ENCODE measurements at places on chromosomes 13 and 19. TPM values are rescaled to one million over a fixed set of nuclear protein-coding genes. Genes with fewer than 3 reads are reported as not detected.

- DNase-seq: no peak
Observed at GRCh38 chr13:108917581-108917980, 288.2 kb downstream of the MYO16 start.

DNA sequence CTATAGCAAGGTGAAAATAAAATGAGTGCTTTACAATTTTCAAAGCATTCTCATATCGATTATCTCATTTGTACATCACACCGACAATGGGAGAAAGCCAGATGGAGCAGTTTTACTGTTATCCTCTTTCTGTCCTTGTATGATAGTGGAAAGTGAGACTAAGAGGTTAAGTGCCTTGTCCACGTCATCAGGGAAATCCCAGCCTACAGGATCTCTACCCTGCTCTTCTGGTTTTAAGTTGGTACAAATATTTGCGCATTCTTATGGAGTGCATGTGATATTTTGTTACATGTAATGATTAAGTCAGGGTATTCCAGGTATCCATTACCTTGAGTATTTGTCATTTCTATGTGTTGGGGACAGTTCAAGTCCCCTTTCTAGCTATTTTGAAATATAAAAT, 12.4 kb upstream of the ENOX1 start:
- DNase-seq: no peak

DNA sequence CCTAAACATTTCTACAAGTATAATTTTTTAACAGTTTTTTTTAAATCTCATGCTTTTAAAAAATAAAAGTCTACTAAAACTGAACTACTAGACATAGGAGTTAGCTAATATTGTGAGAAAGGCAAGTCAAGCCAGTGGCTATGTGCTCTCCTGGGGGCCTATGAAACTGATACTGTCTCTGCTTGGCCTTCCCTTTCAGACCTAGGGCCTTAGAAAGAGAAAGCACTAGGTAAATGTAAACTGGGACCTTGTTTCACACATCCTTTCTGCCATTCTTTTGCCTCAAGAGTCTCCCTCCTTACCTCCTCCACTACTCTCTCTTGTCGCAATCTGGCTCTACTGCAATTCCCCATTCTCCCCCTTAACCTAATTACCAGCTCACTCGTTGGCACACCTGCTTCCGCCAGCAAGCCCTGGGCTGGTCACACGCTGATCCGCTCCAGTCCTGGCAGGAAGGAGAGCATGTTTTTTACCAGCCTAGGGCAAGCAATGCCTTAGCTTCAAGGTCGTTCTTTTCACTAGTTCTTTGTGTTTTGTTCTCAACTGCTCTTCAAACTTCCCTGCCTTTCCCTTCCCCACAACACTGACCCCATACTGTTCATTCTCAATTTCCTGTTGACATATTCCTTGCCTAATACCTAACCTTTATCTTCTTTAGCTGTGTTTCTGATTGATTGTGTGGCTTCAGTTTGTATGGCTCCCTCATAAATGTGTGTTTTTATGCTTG, 23.1 kb downstream of the TBC1D4 start:
- no peak for DNase-seq

DNA sequence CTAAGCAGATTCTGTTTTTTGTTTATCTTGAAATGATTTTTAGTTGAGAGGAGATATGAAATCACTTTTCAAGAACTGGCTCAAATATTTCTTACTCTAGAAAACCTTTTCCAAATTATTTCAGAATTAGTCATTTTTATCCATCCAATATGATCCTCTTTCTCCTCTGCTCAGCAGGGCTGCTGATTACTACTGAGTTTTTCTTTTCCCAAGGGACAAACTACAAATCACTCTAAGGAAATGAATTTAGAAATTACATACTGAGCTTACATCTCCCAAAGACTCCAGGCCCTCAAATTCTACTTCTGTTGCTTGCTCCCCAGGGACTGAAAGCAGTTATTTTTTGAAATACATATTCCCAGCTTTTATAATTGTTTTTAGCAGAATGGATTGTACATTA, 87.4 kb upstream of the UFM1 start:
- DNase-seq: no peak

- DNase-seq: no peak
Observed at GRCh38 chr19:46391296-46392251, 21.8 kb downstream of the CCDC8 start.

DNA sequence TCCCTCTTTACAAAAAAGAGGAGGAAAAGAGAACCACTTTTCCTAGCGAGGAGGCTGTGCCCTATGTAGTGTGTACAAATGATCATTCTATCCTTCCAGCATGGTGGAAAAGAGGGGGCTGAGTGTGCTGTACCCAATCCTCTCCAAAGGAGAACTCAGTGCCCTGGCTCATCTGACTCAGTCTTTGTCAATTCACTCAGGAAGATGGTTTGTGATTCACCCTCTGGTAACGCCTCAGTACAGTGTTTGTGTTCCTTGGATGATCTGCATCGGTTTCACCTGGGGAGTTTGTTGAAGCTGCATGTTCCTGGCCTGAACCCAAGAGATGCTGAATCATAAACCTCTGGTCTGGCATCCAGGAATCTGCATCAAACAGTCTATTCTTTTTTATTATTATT, 18.3 kb upstream of the ENOX1 start:
- DNase-seq: no peak

DNA sequence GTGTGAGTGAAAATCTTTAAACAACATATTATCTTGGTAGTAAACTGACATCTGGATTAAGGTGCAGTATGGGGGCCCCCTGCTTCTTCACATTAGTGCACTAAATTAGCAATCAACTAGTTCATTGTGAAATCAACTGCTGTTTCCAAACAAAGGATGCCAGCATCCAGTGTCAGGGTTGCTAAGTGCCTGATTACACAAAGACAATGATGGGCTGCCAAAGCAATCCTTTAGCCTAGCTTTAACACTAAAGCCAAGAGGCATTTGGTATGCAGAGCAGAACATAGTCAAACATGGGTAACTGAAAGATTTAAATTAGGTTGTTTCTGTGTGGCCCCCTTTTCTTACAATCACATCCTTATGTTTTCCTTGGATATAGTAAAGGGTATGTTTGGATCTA, 543.1 kb upstream of the SLITRK5 start:
- DNase-seq: no peak

- peak; percentile 84 for DNase-seq
Observed at GRCh38 chr13:24274452-24275021, 34.8 kb upstream of the C1QTNF9 start.

The ERICH6B gene
- total RNA-seq: not detected

The ANGPTL8 gene
- total RNA-seq: not detected
